T-helper 9 cell (primary cell): ENCODE measurements at places on chromosomes 1 and 21.

GRCh38 chr1:153058154-153058553 is 842 bp upstream of the SPRR2A start:
- DNase-seq = no peak

DNA sequence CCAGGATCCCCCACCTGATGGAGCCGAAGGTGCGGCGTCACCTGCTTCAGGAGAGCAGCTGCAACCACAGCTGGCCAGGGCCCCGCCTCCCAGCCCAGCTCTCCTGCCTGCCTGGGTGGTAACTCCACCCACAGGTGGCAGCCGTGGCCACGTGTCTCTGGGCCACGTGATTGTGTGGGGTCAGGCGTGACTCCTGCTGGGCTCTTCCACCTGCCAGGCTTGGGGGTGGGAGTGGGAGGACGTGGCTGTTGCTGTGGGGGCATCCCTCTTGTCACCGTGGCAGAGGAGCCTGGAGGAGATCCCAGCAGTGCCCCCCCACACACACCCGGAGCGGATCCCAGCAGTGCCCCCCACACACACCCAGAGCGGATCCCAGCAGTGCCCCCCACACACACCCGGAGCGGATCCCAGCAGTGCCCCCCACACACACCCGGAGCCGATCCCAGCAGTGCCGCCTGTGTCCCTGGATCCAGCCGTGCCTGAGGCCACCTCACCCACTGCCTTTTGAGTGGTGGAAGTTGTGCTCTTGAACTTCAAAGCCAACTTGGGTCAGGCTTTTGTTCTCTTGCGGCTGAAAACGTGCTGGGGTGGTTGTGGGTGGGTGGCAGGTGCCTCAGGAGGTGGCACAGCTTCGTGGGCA is 32.2 kb downstream of the POFUT2 start:
- peak; percentile 25 for DNase-seq

- DNase-seq = no peak
Measured at GRCh38 chr1:173360487-173361063, 116.6 kb upstream of the PRDX6 start.

GRCh38 chr1:181312946-181313345 is 170.4 kb upstream of the CACNA1E start:
- DNase-seq = no peak
